ENCODE measurements at places on chromosomes 5 and 9. TPM values are rescaled to one million over a fixed set of nuclear protein-coding genes. Genes with fewer than 3 reads are reported as not detected.

Gene PCDHGB3
- 0.28 TPM for polyA plus RNA-seq

Gene CYLC2
- not detected for polyA plus RNA-seq

DNA sequence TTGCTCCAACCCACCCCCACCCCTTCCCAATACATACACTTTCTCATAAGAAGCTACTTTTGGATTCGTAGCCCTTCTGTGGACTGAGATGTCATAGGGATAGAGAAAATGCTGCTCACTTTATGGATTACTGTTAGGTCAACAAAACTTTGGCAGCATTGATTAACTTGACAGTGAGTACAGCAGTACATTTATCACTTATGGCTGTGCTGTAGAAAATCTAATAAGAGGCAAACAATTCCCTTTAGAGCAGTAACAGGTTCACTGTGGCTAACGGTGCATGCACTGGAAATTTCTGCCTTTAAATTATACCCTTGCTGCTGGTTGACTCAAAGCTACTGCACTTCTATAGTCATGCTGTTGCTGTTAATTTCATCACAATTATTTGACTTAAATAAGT lies 59.2 kb downstream of the PPIC start:
- H3K36me3 ChIP-seq, result no peaks in the 10 kb centered on the region
- no peak for DNase-seq
- H3K27me3 ChIP-seq, result no peaks in the 10 kb centered on the region

DNA sequence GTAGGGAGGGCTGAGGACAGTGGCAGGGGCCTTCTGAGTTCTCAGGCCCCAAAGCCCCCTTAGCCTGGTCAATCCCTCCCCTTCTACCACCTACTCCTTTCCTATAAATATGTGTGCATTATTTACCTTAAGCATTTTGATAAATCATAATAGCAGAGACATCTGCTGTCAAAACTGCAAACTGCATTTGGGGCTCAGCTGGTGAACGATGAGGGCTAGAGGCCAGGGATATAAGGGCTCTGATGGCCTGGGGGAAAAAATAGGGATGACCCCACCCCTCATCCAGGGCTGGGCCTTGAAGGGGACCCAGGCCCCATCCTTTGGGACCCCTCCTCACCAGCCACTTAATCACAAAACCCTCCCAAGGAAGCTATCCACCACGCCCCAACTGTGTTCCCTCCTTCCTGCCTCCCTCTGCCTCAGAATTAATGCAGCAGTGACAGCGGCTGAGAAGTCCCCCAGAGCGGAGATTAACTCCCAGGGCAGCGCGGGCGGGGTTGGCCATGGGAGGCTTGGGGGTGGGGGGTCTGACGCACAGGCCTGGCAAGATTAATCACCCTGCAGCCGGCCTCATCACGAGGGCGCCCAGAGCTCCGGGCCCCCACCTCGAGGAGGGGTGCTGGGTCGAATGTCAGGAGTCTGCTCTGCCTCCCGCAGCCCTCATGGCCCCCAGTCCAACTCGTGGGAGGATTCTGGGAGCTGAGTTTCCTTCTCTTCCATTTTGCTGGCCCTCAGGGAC lies 42.1 kb downstream of the CXXC5 start:
- no peaks in the 10 kb centered on the region for H3K27me3 ChIP-seq
- H3K27ac ChIP-seq, result no peak overlapping the region
- H3K4me3 ChIP-seq, result no peak overlapping the region
- no peak for DNase-seq
- H3K4me1 ChIP-seq, result no peaks in the 10 kb centered on the region
